ENCODE measurements at places on chromosomes 5 and 9.

- no peak for DNase-seq
Measured at GRCh38 chr9:90808890-90809685, 7.5 kb downstream of the SYK start.

DNA sequence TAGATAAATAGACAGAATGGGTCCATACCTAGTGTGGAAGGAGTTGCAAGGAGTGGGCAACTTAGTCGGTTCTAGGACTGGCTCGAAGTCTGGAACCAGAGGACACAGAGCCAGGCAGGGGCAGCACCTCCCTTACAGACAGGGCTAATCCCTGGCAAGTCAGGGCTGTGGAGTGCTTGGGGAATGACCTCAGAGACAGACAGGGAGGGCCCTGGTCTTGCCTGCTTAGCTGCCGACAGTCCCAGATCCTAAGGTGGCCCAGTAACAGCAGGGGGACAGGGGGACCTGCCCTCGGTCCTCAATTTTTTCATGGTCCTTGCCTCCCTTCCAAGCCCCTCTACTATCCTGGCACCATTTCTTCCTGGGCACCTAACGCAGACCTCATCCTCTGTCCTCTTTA, 222.4 kb upstream of the TNC start:
- no peak for DNase-seq

DNA sequence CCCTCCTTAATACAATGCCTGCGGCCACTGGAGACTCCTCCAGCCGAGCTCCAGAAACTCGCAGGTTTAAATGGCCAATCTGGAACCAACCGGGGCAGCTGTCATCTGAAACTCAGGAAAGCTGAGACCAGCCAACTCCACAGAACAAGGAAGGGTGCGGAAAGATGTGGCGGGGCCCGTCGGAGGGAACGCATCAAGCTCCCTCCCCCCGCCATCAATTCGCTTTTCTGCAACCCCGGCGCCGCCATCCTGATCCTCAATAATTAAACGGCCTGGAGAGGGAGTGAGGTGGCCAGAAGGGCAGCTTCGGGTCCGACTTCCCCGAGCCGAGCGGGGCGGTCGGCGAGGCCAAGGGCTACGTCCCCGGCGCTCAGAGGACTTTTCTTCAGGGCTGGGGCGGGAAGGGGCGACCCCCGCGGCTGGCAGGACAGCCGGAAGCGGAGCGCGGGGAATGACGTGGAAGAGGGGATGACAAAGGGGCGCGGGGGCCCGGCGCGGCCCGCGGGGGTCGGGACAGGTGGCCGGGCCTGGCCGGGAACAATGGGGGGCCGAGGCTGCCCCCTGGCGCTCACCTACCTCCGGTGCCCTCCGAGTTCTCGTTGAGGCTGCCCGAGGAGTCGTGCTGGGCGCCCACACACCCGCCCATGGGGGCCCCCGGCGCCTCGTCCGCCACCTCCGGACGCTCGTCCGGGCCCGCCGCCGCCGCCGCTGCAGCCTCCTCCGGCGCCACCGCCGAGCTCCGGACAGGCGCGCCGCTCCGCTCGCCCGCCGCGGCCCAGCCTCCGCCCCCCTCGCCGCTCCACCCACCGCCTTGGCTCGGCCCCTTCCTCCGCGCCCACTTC, at the start of gene UBTD2:
Gene UBTD2 (minus strand): TSS at position 745 of the 842 bp plus-strand sequence. CDS start 99 bp downstream, at position 646.
- no peak for DNase-seq

DNA sequence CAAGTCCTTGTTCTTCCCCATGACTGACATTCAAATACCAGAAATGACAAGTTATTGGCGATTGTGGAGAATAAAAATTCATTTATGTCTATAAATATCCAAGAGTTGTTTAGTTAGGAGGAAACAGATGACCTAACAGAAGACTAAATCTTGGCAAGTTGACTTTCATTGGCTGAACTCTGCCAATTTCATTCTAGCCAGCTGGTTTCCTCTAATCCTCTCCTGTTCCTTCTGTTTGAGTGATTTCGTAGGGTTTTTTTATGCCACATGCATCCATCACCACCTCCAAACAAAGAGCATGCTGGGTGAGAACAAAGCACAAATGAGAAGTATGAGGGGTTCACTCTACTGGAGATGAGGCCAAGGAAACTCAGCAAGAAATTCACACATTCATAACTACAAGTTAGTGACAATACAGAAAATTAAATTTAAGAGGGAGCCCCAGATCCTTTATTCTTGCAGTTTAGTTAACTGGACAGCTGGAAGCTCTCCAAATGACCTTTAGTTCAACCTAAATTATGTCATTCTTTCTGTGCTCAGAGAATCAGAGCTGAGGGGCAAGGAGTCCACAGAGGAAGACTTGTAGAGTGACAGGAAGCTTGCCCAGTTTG, 932.0 kb downstream of the TLE4 start:
- no peak for DNase-seq

- DNase-seq = no peak
Measured at GRCh38 chr5:35924122-35924949, 14.1 kb downstream of the CAPSL start.

- no peak for DNase-seq
Measured at GRCh38 chr9:17625644-17626388, 47.0 kb downstream of the SH3GL2 start.

GRCh38 chr9:5671711-5672353, 42.9 kb downstream of the RIC1 start:
- DNase-seq = no peak

GRCh38 chr5:14100281-14100680, 42.9 kb upstream of the TRIO start:
- DNase-seq = no peak

DNA sequence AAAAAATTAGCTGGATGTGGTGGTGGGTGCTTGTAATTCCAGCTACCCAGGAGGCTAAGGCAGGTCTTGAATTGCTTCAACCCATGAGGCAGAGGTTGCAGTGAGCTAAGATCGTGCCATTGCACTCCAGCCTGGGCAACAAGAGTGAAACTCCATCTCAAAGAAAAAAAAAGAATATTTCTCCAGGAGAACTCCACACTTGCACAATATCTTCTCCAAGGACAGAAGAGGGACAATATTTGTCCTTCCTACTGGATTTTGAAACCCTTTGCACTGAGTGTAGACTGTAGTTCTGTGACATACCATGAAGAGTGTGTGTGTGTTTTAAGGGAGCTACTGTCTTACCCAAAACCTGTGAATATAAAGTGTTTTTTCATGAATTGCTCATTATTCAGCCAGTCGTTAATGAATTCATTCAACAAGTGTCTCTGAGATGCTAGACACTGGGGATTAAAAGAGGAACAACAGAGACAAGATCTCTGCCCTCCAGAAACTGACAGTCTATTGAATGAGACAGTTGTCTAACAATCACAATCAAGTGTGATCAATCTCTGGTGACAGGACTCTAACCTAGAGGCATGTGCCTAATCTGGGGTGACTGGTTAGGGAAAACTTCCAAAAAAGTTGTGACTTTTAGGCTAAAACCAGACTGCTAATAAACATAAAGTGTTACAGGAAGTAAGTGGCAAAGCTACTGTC, 9.8 kb upstream of the UBE2D2 start:
- no peak for DNase-seq

DNA sequence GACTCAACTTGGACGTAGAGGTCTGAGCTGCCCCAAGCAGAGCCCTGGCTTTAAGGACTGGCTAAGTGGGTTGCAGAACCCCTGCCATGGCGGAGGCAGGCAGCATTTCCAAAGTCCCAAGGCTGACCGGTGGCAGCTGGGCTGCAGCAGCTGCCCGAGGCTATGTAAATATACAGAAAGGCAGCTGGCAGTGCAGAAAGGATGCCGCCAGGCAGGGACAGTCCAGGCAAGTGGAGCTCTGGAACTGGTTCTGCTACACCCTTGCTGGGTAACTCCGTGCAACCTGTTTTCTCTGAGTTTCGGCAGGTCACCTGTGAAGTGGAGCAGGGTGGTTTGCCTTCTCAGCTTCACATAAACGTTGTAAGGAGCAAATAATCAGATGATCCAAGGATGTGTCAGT, 46.0 kb downstream of the SHB start:
- no peak for DNase-seq

DNA sequence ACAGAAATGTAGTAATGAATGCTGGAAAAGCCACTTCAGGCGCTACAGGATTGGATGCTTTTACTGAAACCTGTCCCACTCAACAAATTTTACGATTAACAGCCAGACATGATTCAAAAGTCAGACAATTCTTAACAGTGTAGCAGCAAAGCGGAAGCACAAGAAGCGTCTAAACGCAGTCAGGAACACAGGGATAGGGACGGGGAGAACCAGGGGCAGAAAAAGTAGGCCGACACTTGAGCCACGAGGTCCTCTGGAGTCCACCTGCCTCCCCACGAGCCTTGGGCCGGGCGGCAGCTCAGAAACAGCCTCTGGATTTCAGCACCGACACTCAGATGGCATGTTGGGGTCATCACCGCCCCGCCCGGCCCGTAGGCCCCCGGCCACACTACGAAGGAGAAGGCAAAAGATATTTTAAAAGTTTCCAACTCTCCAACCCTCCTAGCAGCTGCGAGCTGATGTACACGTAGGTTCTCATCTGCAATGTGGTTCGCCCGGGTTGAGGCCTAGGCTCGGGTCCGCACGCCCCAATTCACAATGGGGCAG, 615 bp downstream of the RACK1 start:
- no peak for DNase-seq

GRCh38 chr5:65871182-65871581, 55.2 kb upstream of the ERBIN start:
- no peak for DNase-seq

- no peak for DNase-seq
Measured at GRCh38 chr5:169192536-169192935, 108.4 kb downstream of the SLIT3 start.

DNA sequence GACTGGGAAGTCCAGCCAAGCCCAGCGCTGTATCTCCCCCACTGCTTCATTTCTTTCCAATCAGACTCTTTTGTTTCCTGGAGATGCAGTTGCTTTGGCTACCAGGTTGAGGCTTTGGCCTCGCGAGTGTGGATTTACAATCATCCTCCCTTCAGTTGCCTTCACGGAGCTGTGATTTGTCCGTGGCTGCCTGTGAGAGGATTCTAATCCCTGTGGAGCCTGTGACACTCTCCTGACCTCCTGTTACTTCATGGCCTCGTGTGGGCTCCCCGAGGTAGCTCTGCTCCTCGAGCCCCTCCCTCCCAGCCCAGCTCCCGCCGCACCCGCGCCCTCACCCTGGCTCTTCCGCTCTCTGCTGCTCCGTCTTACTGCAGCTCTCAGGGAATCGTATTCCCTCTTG, 107.2 kb upstream of the STC2 start:
- no peak for DNase-seq

- no peak for DNase-seq
Measured at GRCh38 chr5:119328753-119329602, 26.8 kb upstream of the TNFAIP8 start.

DNA sequence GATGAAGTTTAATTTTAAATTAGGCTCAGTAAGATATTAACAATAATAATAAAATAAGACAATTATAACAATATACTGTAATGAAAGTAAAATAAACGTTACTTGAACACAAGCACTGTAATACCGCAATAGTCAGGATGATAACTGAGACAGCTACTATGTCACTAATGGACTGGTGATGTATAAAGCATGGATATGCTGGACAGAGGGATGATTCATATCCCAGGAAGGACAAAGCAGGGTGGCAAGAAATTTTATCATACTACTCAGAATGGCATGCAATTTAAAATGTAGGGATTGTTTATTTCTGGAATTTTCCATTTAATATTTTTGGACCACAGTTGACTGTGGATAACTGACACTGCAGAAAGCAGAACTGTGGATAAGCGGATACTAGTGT, 196.9 kb downstream of the VPS13A start:
- DNase-seq = no peak

- no peak for DNase-seq
Measured at GRCh38 chr5:149749481-149750365, 19.6 kb downstream of the PPARGC1B start.

DNA sequence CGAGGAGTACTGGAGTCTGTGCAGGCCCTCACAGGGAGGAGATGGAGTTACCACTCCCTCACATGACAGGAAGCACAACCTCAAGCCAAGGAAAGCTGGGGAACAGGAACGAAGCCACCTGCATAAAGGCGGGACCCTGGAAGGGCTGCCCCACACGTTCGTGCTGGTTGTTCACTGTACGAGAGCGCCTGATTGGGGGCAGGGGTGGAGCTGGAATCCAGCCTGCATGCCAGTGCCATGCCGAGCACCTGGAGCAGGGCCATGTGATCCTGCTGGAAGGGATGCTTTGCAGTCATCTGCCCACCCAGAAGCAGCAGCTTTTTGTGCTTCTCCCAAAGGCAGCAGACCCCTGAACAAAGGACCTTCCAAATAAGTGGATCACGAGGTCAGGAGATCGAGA, 11.4 kb downstream of the GRM6 start:
- no peak for DNase-seq

DNA sequence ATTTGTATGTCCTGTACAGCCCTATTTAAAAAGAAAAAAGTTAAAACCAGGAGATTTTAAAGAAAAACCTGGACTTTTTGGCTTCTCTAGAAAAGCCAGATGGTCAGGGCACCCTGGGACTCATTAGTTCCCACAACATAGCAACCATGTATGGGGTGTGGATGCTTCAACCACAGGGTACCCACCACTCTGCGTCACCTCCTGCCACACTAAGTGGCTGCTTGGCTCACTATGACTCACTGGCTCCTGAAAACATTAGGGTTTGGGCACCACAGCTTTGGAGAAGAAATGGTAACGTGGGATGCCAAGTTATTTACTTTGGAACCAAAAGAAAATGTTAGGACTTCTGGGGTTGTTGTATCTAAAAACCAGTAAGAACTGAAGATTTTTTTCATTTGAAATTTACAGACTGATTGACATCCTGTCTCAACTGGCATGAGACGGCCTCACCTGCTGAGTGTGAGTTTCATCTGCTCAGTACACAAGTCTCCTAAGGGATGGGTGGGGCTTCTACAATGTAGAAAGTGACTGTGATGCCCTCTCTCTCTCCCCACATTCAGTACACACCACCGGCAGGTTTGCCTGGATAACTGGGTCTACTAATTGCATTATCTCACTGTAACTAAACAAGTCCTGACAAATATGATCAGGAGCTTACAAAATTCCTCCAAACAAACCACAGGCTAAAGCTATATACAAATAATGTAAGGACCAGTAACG, 103.9 kb downstream of the ESM1 start:
- no peak for DNase-seq

GRCh38 chr9:112694706-112695555, 23.0 kb downstream of the INIP start:
- DNase-seq = no peak

- no peak for DNase-seq
Measured at GRCh38 chr9:121748074-121748473, 96.6 kb downstream of the DAB2IP start.

DNA sequence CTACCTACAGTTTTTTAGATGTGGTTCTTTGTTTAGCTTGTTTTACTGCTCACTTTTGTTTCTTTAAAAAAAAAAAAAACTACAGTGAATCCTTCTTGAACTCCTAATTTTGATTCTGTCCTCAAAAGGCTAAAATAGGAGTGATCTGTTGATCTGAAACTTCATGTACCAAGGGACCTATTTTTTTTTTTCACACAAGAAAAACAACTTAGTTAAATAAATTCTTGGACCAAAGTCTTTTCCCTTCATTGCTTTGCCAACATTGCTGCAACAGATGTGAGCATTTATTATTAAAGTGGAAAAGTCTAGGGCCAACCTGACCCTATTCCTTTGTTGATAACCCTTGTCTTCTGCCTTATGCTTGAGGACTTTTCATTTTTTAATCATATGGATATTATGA, 236.8 kb downstream of the ARHGEF28 start:
- no peak for DNase-seq

All from vagina (tissue), 2 donors.